BJ (cell line): ENCODE measurements at places on chromosomes 4 and X. TPM values are rescaled to one million over a fixed set of nuclear protein-coding genes. Genes with fewer than 3 reads are reported as not detected.

The KLF3 gene
- polyA plus RNA-seq, result 11.4 and 11.7 TPM in 2 replicates

DNA sequence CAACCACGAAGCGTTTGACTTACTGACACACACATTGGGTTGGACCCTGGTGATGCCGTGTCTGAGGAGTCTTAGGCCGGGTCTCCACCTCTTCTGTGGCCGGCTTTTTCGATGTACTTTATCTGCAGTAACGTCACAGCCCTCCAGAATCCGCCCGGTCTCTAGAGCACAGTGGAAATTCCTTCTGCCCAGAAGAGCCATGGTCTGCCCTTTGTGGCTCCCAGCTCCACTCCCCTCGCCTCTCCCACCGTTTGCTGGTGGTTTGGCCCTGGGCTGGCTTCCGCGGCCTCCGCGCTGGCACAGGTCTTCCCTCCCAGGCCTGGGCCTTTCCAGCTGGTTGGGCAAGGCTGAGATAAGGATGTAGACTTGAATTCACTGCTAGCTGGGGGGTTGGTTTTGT lies 4.3 kb downstream of the MAEA start:
- no peak for DNase-seq

DNA sequence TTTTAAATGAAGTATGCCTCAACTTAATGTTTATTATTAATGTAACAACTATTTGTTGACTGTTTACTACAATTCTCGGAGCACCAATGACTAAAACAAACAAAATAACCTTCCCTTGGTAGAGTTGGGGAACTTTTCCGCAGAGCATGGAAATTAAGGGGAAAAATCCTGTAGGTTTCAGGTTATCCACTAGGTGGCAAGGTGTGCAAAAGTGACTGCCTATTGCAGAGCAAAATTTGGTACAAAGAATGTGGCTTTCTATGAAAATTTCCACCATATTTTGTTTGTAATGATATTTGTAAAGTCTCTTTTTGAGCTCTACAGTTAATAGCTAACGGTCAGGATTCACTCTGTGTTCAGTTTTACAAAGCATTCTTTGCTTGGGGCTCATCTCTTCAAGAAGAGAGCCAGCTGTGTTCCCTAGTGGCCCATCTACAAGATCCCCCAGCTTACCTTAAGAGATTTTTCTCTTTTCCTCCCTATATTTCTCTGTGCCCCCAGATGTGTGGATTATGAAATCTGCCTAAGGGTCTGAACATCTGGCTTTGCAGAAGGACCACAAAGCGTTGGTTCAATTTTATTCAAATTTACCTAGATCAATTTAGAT lies 61.1 kb downstream of the FBXO8 start:
- DNase-seq, result no peak

GRCh38 chr4:91089178-91089577 lies 962.0 kb downstream of the CCSER1 start:
- DNase-seq, result no peak
